ENCODE measurements at places on chromosomes 3 and 15. TPM values are rescaled to one million over a fixed set of nuclear protein-coding genes. Genes with fewer than 3 reads are reported as not detected.

- no peak for DNase-seq
- no peak overlapping the region for H3K4me3 ChIP-seq
- no peaks in the 10 kb centered on the region for H3K36me3 ChIP-seq
- no peaks in the 10 kb centered on the region for H3K27me3 ChIP-seq
- H3K27ac ChIP-seq = no peak overlapping the region
These were observed 388.3 kb downstream of the MFSD1 start for GRCh38 chr3:159189994-159190669.

DNA sequence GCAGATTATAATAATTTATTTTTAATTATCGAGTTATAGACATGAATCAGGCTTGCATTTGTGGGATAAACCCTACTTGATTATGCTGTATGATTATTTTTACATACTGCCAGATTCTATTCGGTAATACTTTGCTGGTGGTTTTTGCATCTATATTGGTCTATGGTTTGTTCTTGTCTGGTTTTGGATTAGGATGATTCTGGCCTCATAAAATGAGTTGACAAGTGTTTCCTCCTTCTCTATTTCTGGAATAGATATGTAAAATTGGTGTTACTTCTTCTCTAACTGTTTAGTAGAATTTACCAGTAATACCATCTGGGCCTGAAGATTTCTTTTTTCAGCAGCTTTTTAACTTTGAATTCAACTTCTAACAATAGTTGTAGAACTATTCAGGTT lies 33.0 kb upstream of the ACKR4 start:
- no peak for DNase-seq
- H3K4me1 ChIP-seq = peaks cover 13% of the 10 kb centered on the region
- H3K27ac ChIP-seq = no peak overlapping the region
- no peak overlapping the region for H3K4me3 ChIP-seq

GRCh38 chr3:151460774-151461450 lies at the start of gene IGSF10:
Gene IGSF10 (minus strand): TSS chr3:151461061. CDS start chr3:151458709, 2,352 bp downstream.
- peaks cover 42% of the 10 kb centered on the region for H3K27me3 ChIP-seq
- DNase-seq = no peak
- H3K4me3 ChIP-seq = no peak within 1 kb of the TSS
- H3K27ac ChIP-seq = no peak within 1 kb of the TSS
- H3K4me1 ChIP-seq = peaks cover 2% of the 10 kb centered on the region

Gene ARNT2
- not detected for total RNA-seq

DNA sequence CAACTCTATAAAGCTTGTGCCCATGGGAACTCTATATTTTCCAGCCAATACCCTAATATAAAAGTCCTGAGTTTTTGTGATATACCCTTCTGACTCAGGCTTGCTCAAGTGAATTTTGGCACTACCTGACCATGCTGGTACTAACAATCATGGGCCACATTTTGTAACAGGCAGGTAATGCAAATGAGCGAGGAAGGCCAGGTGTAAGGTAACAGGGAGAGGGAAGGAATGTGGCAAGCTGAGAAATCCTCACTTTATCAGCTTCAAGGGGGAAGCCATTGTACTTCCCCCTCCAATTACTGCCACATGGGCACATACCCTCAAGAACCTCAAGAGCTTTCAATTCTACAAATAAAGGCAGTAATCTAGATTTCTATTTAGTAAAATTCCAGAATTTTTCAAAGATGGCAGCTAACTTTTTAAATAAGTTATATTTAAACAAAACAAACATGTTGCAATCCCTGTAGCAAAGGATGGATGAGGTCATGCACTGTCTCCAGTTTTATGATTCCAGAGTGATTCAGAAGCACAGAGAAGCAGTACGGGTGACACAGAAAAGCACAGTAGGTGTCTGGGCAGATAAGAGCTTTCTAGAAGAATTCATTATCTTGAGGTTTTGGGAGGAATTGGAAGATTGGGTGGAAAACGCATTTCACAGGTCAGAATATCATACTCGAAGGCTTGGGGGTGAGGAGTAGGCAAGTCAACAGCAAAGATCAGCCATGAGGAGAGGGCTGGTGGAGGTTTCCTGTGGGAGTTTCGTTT lies 87.6 kb downstream of the FOXP1 start:
- no peaks in the 10 kb centered on the region for H3K27me3 ChIP-seq
- H3K36me3 ChIP-seq = peaks cover 28% of the 10 kb centered on the region
- peak overlapping the region; percentile 66 for H3K4me3 ChIP-seq
- peaks cover 68% of the 10 kb centered on the region for H3K4me1 ChIP-seq

Gene RGMA
- total RNA-seq = not detected

DNA sequence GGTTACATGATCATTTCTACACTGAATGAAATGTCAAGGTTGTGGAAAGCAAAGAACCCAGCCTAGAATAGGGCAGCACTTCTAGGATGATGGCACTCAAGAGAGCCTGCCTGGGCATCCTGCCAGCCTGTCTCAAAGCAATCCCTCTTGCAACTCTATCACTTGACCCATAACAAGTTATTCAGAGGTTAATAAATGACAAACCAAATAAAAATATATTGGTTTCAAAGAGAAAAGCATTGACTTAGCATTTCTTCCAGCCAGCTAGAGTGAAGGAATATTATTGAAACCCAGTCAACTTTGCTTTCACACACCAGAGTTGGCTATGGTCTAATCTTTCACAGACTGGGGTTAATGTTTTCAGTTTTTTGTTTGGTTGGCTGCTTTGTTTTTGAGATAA lies 214.6 kb upstream of the UBE2E2 start:
- H3K36me3 ChIP-seq = no peaks in the 10 kb centered on the region
- H3K27ac ChIP-seq = no peak overlapping the region
- no peaks in the 10 kb centered on the region for H3K27me3 ChIP-seq
- no peaks in the 10 kb centered on the region for H3K4me1 ChIP-seq
- DNase-seq = no peak

DNA sequence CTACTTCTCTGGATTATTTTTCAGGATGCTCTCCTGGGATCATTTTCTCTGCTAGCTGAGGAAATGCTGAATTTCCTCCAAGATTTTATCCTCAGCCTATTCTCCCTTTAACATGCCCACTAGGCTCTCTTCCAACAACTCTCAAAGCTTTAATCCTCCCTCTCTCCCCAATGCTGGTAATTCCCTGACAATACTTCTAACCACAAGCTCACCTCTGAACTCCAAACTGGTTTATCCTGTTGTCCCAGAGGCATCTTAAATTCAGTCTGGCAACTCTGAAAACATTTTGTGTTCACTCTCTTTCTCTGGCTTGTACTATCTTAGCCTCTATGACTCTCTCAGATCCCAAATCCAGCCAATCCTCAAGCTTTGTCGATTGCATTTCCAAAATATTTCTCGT lies 490.3 kb downstream of the MECOM start:
- no peak overlapping the region for H3K4me3 ChIP-seq
- H3K4me1 ChIP-seq = no peaks in the 10 kb centered on the region
- no peak for DNase-seq
- no peak overlapping the region for H3K27ac ChIP-seq
- H3K36me3 ChIP-seq = no peaks in the 10 kb centered on the region
- H3K27me3 ChIP-seq = peaks cover 1% of the 10 kb centered on the region

Gene P2RY12
- total RNA-seq = not detected

Gene IMPG2
- 0.05 TPM for total RNA-seq

- H3K27me3 ChIP-seq = no peaks in the 10 kb centered on the region
- no peaks in the 10 kb centered on the region for H3K4me1 ChIP-seq
- H3K4me3 ChIP-seq = no peak overlapping the region
- no peak for DNase-seq
- H3K36me3 ChIP-seq = no peaks in the 10 kb centered on the region
These were observed 100.7 kb downstream of the MEX3B start for GRCh38 chr15:81945014-81945615.

Gene STRIT1
- not detected for total RNA-seq

DNA sequence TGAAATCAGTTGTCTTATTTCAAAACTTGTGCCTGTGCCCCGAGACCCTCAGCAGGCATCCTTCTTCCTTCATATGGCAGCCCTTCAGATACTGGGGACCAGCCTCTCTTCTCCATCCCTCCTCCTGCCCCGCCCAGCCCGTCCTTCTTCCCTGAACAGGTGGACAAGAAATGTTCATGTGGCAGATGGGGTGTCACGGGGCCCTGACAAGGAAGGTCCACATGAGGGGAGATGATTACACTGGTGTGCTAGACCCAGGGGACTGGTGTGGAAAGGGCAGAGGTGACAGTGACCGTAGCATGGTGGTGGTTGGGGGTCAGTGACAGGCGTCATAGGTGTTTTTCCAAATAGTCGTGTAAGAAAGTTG lies 150.9 kb downstream of the CHDH start:
- no peaks in the 10 kb centered on the region for H3K36me3 ChIP-seq
- H3K4me3 ChIP-seq = no peak overlapping the region
- peaks cover 15% of the 10 kb centered on the region for H3K27me3 ChIP-seq
- no peak overlapping the region for H3K27ac ChIP-seq
- peaks cover 39% of the 10 kb centered on the region for H3K4me1 ChIP-seq

- H3K36me3 ChIP-seq = no peaks in the 10 kb centered on the region
- H3K4me3 ChIP-seq = no peak overlapping the region
- no peak for DNase-seq
- H3K27ac ChIP-seq = no peak overlapping the region
- peaks cover 2% of the 10 kb centered on the region for H3K4me1 ChIP-seq
These were observed 32.3 kb upstream of the BNIP2 start for GRCh38 chr15:59721411-59721810.

Gene PDCD10
- total RNA-seq = 80.9 TPM

Gene MYLK
- not detected for total RNA-seq

- no peaks in the 10 kb centered on the region for H3K36me3 ChIP-seq
- H3K4me3 ChIP-seq = no peak overlapping the region
- no peaks in the 10 kb centered on the region for H3K27me3 ChIP-seq
- H3K27ac ChIP-seq = no peak overlapping the region
These were observed 383.4 kb upstream of the ARRDC4 start for GRCh38 chr15:97576929-97577645.

DNA sequence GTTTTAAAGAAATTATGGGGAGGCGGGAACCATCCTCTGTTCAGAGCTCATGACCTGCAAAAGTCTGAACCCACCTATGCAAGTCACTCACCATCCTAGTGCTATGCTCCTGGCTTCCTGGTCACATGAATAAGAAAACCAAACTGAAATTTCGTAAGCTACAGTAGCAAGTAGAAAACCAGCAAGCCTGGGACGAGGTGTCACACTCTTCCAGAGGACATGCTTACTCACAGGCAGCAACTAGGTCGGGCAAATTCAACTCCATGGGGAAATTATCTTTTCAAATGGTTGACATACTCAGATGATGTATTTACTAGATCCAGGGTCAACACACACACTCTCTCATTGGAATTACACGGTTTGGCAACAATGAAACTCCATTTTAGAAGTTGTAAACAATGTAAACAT lies 31.3 kb downstream of the LDHAL6B start:
- no peak overlapping the region for H3K27ac ChIP-seq
- peaks cover 9% of the 10 kb centered on the region for H3K36me3 ChIP-seq
- H3K4me1 ChIP-seq = peaks cover 9% of the 10 kb centered on the region
- H3K27me3 ChIP-seq = peaks cover 5% of the 10 kb centered on the region
